ENCODE measurements at places on chromosomes 7 and 10.

- DNase-seq: no peak
These were observed 584.4 kb downstream of the INHBA start for GRCh38 chr7:41118486-41118885.

GRCh38 chr7:47782022-47782421 is 166.2 kb downstream of the PKD1L1 start:
- no peak for DNase-seq

- DNase-seq: peak; percentile 76
These were observed 74.5 kb upstream of the VKORC1L1 start for GRCh38 chr7:65798111-65799075.

DNA sequence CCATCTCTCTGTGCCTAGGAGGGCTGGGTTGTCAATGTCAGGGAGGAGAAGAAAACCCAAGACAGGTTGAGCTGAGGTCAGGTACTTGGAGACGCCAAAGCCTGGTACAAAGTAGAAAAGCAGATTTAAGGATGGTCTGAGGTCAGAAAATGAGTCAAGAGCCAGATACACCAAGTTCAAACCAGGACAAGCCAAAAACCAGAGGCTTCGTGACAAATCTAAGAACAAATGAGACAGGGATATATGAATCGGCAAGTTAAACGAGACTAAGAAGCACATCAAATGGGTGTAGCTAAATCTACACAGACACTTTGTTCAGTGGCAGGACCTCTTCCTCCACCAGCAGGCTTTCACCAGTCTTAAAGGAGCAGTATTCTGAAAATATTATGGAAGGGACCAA is 34.2 kb downstream of the C7orf33 start:
- peak; percentile 14 for DNase-seq

GRCh38 chr10:51090190-51090589 is 15.9 kb downstream of the PRKG1 start:
- DNase-seq: peak; percentile 59

DNA sequence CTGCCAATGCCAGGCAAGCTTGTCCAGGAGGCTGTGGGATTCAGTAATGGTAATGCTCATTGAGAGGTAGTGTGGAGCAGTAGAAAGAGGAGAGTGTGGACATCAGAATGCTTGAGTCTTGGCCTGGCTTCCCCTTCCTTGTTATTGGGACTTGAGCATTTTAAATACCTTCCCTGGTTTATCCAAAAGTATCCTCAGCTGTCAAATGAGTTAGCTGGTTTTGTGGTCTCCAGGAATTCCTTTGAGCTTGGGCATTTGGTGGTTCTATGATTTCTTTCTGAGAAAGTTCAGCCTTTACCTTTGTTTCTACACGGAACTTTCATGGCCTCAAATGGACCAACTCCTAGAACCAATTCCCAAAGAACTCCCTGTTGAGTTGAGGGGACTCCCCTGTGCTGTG is 264.3 kb downstream of the PTEN start:
- no peak for DNase-seq

DNA sequence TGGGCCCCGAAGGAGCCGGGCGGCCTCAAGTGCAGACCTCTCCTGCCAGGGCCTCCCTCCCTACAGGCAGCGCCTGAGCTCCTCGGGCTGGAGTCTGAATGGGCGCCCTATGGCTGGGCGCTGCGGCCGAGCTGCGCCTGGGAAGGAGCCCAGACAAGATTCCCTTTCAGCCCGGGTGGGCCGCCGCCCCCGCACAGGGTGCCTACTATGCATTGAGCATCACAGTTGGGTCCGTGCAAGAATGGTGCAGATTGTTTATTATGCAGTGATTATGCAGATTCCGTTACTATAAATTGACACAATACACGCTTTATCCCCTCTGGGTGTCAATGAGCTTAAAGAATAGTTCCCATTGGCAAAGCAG is 77.2 kb upstream of the PDGFA start:
- DNase-seq: no peak

- DNase-seq: no peak
These were observed 28.4 kb downstream of the MPLKIP start for GRCh38 chr7:40105879-40106473.

DNA sequence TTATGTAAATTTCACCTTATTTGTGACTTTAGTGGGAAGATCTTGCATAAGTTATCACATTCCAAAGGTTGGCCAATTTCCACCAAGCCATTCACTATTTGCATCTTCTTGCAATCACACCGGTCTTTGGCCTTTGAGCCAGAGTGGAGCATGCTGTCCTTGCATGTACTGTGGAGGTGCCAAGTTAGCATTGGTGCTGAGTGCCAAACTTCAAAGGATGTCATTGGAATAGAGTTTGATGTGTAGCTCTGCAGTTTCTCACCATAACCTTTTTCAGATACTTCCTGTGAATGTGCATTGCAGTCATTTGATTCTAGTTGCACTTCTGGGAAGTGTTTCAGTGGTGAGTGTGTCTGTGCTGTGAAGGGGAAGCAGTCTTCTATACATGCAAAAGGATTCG is 620.6 kb downstream of the SUGCT start:
- DNase-seq: no peak

DNA sequence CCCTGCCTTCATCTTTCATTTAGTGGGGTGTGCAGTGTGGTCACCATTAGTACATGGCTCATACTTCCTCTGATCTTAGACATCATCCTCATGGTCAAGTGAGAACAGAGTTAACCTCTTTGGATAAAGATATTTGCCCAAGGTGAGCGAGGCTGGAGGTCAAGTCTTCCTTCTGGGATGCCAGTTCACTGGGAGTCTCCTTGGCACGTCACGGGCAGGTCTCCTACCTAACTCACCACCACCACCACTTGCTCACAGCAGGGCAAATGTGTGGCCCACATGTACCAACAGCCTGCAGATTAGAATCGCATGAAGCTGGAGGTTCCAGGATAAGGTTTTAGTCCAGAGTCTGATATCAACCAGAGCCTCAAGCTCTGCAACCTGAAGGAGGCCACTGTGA is 164.6 kb downstream of the USP6NL start:
- DNase-seq: no peak
